ENCODE measurements at places on chromosomes 4 and X.

GRCh38 chrX:9832811-9833210 is 46.6 kb downstream of the SHROOM2 start:
- no peak for DNase-seq

DNA sequence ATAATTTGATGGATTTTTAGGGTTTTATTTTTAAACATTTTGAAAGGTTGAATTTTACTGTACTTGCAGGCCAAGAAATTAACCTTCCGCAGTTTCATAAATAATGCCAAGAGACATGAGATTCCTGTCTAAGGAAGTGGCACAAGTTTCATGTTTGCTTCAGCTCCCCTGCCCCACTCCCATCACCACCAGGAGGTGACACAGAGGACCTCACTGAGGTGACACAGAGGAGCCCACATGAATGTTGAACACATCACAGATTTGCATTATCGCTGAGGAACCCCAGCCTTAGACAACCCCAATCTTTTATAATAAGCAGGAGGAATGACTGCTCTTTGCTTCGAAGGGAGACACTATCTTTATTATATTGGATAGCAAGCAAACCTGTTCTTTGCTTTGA is 491.4 kb upstream of the ATOH1 start:
- DNase-seq: no peak

- peak; percentile 82 for DNase-seq
These were observed 36.5 kb upstream of the RASL11B start for GRCh38 chr4:52825460-52826090.

GRCh38 chrX:21658152-21658737 is at the start of gene KLHL34:
TSS of gene KLHL34 (minus strand) at chrX:21658330. CDS start at chrX:21657788, 542 bp downstream.
- DNase-seq: no peak

DNA sequence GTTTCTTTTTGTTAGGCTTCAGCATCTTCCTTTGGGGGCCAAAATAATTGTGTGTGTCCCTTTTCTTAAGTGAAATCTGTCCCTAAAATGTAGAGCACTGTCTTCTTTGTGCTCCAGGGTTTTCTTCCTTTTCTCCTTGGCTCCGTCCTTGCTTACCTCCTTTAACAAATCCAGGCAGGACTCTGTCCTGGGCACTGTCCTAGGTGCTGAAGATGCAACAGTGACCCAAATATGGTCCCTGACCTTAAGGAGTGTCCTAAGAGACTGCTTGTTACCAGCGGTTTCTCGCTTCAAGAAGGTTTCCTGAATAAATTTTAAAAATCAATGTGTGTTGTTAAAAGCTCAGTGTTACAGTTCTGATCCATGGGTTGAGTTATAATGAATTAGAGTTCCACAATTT is 471.8 kb downstream of the KCNIP4 start:
- no peak for DNase-seq

DNA sequence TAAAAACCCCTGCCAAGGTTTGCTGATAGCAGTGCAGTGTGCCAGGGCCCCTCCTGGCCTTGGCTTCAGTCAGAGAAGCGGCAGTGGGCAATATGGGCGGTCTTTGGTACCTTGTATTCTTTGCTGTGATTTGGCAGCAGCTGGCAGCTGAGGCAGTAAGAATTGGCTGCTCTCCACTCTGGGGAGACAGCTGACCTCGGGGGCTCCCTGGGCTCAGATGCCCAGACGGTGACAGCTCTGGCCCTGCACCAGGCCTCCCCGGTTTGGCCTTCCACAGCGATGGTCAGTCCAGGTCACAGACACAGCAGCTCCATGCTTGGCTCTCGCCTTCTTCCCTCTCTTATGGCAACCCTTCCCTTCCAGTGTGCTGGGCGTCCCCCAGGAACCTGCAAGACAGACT is 330.9 kb downstream of the BCOR start:
- DNase-seq: no peak

GRCh38 chr4:141142423-141142822 is 9.2 kb upstream of the RNF150 start:
- no peak for DNase-seq

DNA sequence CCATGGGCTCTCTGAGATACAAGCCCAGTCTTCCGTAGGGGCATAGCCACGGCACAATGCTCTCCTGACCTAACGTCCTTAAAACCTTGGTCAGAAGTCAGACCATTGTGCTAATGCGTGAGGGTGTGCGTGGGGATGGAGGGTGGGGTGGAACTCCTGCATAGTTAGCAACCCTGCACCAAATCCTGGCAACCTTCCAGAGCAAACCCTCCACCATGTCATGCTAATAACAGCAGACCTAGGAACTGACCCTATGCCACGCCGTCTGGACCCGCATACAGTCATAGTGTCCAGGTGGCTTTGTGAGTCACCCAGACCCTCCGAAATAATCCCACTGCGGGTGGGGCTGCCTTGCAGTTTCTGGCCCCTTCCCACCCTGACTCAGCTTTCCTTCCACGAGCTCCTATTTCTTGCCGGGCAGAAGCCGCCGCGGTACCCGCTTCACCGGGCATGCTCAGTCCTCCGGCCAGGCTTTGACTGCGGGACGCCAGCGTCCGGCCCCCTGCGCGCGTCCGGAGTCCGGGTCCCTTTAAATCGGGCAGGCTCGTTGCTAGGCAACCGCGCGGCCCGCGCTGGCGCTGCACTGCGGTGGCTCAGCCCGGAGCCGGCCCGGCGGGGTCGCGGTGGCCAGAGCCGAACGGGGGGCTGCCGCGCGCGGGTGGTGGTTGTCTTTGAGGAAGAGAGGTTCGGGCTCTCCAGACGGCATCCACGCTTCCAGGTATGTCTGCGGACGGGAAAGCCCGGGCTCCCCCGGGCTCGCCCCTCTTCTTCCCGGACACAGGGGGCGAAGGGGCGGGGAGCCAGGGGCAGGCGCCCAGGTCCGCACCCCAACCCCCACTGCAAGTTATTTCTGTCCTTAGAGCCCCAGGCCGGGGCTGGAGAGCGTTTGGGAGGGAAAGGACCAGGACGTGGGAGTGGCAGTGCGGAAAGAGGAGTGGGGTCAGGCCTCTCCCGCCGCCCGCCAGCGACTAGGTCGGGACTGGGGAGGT is at the start of gene CCDC160:
Gene CCDC160 (plus strand): TSS at position 557 of the 989 bp plus-strand sequence. CDS start 7,619 bp downstream, outside the sequence.
- DNase-seq: no peak

DNA sequence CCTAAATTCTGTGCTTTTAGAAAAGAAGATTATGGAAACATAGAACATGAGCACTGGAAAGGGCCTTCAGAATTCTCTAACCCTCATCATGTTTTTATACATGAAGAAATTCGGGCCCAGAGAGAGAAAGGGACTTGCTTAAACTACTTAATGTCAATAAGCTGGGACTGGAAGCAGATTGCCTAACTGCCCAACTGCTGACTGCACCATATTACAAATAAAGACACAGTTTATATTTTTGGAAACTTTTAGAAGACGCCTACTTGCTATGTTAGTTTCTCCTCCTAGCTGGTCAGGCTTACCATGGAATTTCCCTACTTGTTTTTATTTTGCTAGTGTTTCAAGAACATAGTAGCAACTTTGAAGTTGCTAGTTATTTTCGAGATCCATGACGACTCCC is 47.1 kb downstream of the SLC9A6 start:
- DNase-seq: no peak

GRCh38 chr4:101283434-101283833 is 63.9 kb downstream of the PPP3CA start:
- no peak for DNase-seq

DNA sequence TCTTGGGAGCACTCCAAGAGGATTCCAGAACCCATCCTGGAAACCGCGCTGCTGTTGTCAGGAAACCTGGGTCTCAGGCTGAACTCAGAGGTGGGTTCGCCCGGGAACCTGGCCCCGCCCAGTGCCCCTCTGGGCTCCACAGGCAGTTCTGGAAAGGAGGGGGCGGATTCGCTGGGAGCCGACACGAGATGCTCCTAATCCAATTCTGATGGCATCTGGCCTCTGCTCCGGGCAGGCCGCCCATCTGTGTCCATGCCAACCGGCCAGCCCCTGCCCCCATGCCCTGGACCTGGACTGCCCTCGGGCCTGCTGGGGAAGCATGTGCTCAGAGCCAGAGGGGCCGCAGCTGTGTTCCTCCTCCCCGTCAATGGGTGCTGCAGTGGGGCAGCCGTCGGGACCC is 21.0 kb downstream of the ATP2B3 start:
- no peak for DNase-seq

GRCh38 chr4:185685804-185686203 is 126.2 kb downstream of the SORBS2 start:
- DNase-seq: no peak

GRCh38 chr4:168654104-168654847 is 157.4 kb downstream of the PALLD start:
- DNase-seq: no peak

- DNase-seq: no peak
These were observed 335.8 kb upstream of the SFRP2 start for GRCh38 chr4:154124539-154125255.

GRCh38 chr4:168511780-168512489 is 15.1 kb downstream of the PALLD start:
- DNase-seq: no peak

DNA sequence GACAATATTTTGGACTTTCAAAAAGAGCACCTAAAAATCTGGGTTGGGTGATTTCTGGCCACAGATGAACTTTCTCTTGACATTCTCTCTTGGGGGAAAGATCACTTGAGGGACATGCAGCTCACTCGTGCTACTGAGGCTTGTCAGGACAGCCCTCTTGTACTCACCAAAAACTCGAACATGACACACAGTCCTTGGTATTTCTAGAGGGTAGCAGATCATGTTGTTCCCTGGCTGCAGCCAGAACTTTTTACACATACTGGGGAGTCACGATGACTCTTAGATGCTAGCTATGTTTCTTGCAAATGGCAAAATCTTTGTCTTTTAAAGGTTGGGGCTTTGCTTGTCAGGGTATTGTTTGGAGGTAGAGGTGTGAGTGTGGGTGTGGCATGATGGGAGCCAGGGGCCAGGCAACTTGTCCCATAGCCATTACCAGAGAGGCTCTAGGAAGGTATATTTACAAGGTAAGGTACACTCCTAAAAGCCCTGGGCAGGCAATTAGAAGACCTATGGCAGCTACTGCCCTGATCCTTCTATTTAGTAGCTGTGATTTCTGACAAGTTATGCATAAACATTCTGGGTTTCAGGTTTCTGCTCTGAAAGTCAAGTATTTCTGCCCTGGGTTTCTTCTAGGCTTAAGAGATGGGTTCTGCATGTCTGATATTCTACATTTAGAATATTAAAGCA is 241.7 kb upstream of the TLL1 start:
- DNase-seq: no peak

- peak; percentile 18 for DNase-seq
These were observed 53.0 kb downstream of the TMEM154 start for GRCh38 chr4:152626790-152627189.

GRCh38 chrX:39174772-39175417 is 373.6 kb downstream of the MID1IP1 start:
- peak; percentile 85 for DNase-seq

DNA sequence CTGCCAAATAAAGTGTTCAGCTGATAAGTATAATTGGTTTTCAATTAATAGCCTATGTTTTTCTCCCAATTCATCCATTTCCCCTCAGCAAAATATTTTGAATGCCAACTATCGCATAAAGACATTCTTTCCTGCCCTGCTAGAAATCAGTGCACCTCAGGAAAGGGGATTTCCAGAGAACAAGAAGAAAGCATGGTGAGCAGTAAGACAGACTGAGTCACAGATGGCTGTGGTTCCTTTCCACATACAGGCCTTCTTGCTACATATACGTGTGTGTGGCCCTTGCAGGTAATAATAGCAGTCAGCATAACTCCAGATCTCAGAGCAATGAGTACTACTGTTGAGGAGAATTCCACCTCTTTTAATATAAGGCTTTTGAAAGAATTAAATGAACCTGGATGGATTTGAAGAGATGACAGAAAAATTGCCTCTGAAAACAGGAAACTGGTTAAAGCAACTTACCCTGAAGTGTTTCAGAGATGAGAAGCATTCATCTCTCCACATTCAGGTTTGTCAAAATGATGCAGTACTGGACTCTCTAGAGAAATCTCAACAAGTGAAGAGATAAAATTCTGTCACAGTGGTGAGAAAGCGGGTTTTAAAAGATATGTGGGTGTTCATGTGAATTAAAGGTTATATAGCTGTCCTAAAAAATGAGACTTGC is 13.6 kb downstream of the GASK1B start:
- DNase-seq: no peak

GRCh38 chr4:102667001-102667400 is 93.8 kb downstream of the MANBA start:
- no peak for DNase-seq

DNA sequence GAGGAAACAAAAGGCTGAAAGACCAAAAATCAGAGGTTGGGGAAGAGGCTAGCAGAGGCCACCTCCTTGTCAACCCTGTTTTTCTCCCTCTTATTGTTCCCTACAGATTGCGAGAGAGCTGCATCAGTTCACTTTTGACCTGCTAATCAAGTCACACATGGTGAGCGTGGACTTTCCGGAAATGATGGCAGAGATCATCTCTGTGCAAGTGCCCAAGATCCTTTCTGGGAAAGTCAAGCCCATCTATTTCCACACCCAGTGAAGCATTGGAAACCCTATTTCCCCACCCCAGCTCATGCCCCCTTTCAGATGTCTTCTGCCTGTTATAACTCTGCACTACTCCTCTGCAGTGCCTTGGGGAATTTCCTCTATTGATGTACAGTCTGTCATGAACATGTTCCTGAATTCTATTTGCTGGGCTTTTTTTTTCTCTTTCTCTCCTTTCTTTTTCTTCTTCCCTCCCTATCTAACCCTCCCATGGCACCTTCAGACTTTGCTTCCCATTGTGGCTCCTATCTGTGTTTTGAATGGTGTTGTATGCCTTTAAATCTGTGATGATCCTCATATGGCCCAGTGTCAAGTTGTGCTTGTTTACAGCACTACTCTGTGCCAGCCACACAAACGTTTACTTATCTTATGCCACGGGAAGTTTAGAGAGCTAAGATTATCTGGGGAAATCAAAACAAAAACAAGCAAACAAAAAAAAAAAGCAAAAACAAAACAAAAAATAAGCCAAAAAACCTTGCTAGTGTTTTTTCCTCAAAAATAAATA is 179.9 kb downstream of the AR start:
- no peak for DNase-seq

GRCh38 chr4:47741200-47741599 is 96.7 kb downstream of the CORIN start:
- no peak for DNase-seq

GRCh38 chrX:16560173-16560572 is 89.8 kb upstream of the S100G start:
- no peak for DNase-seq

DNA sequence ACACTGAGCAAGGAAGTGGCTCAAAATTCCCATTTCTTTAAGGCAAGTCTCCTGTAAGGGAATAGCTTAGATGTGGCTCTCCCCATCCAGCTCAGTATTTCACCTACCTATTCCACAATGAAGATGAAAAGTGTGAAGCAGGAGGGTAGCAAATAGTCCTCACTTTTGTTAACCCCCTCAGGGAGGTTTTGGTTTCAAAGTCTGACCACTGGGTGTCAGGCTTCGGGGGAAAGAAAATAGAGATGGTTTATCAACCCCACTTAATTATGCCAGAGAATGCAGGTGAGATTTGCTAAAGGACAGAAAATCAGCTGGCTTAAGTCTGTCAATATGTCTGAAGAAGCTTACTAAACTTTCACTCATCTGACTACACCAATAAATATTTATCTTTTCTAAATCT is 69.5 kb downstream of the DHX15 start:
- no peak for DNase-seq

GRCh38 chr4:42488114-42488513 is 90.8 kb downstream of the SHISA3 start:
- no peak for DNase-seq

Data from vagina (tissue), 2 donors.